Activated naive CD4-positive, alpha-beta T cell treated with anti-CD3 and anti-CD28 coated beads, Interleukin-2, amount 50 U/mL, for 16 hours (primary cell): ENCODE measurements at places on chromosomes 5 and 9.

- no peak for DNase-seq
Observed at GRCh38 chr9:78630966-78631365, 334.0 kb downstream of the PSAT1 start.

DNA sequence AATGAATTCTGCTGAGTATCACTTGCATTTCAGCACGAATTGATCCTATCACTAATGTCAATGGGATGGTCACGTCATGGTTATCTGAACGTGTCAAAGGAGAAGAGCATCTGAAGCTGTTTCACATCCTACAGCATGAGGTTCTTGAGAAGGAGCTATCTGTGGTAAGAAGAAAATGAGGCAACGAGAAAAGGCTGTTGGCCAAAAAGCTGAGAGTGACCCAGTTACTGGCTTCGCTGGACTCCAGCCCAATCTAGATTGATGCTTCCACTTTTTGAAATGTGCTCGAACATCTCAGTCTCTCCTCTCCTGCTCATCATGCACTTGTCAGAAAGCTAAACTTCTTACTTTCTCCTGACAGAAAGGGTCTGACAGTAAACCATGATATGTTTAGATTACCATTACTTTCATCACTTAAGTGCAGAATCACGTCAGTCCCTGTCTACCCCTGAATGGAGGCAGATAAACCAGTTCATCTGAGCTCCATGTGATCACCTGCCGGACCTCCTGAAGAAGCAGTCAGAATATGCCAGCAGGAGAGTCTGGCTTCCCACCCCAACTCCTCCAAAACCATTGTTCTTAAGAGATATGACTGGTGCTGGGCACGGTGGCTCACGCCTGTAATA is 22.5 kb downstream of the MGAT1 start:
- no peak for DNase-seq

- no peak for DNase-seq
Observed at GRCh38 chr5:131988601-131989000, 22.9 kb downstream of the ACSL6 start.

DNA sequence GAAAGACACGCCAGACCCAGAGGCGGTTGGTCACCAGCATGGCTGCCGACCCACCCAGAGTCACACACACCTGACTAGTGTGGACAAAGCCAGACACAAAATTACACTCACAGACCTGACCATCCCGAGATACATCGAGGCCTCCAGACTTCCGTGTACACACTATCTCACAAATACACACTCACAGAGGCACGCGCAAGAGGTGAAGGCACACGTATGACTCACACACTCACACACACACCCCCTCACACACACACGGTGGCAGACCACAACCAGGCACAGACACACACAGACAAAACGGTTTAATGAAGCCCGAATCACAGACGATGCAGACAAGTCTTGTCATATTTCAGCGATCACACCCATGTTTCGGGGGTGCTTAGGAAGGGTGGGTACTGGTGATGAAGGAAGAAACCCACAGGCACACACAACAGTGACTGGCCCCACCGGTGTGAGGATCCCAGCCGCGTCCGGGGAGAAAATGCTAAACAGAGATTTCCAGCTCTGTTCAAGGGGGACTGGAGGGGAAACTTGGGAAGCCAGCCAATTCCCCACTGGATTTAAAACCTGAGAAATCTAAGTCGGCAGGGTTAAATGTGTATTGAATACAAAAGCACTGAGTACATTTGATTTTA is 51.3 kb downstream of the CRB2 start:
- no peak for DNase-seq

GRCh38 chr5:33936004-33936380 is 194 bp upstream of the RXFP3 start:
- peak; percentile 34 for DNase-seq

- no peak for DNase-seq
Observed at GRCh38 chr9:136686534-136686793, 793 bp downstream of the AGPAT2 start.

GRCh38 chr5:27708534-27708933 is 670.1 kb upstream of the CDH9 start:
- no peak for DNase-seq
